NCI-H2029 treated with DMSO at 0.1 percent for 48 hours (cell line): ENCODE measurements at places on chromosomes 3 and 15.

DNA sequence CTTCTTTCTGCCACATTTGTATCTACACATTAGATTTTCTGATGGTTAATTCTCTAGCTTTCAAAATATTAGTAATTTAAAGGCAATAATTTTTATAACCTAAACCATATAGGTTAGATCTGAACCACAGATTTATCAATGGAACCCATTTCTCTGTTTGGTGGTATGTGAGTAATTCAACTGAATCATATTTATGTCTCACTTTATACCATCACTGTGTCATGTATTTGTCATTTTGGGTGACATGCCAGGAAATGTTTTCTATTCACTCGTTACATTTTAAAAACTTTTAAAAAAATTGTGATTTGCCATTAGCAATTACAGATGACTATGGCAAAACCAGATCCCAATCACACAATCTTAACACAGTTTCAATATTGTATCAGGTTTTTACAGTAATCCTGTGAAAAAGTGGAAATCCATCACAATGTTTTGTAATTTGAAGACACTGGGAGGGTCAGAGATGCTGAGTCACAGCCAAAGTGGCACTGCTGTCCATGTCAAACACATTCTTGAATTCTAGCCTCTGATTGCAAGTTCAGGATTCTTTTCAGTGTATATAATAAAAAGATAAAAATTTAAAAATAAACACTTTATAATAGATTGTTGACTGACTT is 356.0 kb upstream of the RBMS3 start:
- no peak for DNase-seq

DNA sequence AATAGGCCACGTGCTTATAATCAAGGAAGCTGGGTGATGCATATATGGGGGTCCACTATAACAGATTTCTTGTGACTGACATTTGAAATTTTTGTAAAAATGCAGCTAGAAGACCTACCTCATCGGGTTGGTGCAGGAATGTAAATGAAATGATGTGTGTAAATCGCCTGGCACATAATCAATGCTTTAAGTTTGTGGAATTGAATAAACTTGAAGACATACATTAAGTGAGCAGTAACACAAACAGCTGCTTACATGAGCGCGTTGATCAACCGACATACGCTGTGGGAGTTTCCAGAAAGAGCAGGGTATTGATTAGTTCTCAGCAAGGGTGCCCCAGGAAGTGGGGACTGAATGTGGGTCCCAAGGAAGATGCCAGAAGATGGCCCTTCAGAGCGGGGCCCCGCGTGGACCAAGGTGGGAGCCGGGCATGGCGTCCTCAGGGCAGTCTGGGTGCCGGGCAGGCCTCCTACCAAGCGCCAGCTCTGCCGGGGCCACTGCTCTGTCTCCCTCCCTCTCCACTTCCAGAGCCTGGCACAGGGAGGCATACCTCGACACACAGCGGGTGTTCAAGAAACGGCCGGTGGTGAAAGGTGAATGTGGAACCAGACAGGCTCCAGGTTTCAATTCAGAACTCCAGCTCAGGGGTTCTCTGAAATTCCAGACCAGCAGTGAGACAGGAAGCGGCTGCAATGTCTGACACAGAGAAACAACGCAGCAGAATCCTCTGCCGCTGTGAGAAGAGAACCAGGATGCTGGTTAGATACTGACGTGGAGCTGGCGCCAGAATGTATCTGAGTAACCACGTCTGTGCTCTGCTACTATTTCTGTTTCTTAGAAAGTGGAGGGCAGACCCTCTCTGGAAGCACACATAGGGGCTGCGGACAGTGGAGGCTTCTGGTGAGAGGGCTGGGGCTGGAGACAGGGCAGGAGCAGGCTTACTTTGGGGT is 12.6 kb downstream of the BFSP2 start:
- DNase-seq, result no peak

DNA sequence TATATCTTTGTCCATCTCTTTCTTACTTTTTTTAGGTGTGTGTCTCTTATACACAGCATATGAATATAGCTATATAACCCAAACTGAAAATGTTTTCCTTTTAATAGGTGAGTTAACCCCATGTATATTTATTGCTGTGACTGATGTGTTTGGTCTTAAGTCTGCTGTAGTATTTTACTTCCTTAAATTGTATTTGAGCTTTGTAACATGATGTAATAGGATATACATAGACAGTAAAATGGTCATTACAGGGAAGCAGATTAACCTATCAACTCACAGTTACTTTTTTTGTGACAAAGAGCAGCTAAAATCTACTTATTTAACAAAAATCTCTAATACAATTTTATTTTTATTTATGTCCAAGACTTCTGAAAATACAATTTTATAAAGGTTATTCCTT is 51.8 kb upstream of the CDAN1 start:
- DNase-seq, result no peak

DNA sequence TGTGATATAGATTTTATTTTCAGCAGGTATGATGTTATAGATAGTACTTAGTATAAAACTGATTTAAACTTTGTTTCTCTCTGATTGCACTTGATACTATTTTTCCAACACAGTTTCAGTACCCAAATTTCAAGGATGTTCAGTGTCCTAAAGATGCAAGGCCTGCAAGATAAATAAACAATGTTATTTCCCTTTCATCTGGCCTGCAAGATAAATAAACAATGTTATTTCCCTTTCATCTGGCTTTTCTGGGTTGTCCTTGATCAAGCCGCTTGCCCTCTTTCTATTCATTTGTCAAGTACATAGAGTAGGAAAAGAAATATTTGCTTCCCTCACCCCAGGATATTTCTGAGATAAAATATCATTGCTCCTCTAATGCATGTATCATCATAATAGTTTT is 571.0 kb downstream of the FGF12 start:
- peak; percentile 6 for DNase-seq

DNA sequence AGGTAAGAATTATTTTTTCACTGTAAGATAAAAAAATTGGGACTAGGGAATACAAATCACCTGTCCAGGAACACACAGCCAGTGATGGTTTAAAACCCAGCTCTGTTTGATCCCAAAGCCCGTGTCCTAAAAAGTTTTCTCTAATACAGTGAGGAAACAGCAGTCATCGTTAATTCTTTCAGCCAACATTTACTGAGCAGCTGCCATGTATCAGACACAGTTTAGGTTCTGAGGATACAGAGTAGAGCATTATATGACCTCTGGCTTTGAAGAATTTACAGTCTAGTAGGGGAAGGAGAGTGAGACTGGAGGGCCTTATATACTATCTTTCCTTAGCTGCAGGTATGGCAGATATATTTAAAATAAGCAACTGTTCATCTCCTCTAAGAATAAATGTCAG is 82.7 kb downstream of the KCNMB2 start:
- no peak for DNase-seq

- DNase-seq, result no peak
Measured at GRCh38 chr3:196179380-196180308, 31.6 kb downstream of the ZDHHC19 start.

DNA sequence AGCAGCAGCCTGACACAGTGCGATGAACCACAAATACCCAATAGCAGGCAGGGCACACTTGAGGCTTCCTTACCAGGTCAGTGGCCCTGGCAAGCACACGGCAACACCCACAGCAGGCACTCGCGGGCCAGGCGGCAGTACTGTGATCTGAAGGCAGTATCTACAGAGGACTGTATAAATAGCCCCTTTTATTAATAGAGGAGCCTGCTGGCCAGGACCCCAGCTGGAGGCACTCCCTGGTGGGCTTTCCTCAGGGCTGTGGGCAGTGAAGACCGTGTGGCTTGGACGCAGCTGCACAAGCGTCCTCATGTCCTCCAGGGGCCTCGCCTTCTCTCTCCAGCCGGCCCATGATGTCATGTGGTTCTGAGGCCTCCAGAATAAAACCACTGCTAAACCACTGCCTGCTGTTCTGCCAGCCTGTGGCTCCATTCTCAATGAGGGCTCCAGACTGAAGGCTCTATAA is 44.1 kb downstream of the LRIG1 start:
- DNase-seq, result no peak

GRCh38 chr3:12557473-12558100 is 700 bp downstream of the MKRN2 start:
- DNase-seq, result no peak

GRCh38 chr3:41956574-41956973 is 5.3 kb downstream of the ULK4 start:
- DNase-seq, result no peak
